DMS53 (cell line): ENCODE measurements at places on chromosomes 5 and 9.

- DNase-seq = no peak
These were observed 56.2 kb upstream of the ZNF622 start for GRCh38 chr5:16521521-16522483.

- DNase-seq = no peak
These were observed 37.0 kb upstream of the RAB3C start for GRCh38 chr5:58545912-58546311.

DNA sequence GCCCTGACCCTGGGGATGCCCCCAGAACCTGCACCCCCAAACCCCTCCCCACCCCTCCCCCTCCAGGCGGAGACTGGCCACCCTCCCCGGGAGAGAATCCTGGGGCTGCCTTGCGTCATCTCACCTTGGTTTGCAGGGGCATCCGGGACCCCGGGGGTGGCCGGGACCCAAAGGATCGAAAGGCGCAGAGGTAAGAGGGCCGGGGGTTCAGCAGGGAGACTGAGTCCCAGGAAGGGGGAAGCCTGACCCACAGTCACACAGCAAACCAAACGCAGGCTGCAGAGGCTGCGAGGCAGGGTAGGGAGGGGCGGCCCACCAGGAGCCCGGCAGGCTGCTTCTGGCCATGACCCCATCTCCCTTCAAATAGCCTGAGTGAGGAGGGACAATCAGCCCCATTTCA is 33.8 kb upstream of the ORM1 start:
- DNase-seq = no peak

DNA sequence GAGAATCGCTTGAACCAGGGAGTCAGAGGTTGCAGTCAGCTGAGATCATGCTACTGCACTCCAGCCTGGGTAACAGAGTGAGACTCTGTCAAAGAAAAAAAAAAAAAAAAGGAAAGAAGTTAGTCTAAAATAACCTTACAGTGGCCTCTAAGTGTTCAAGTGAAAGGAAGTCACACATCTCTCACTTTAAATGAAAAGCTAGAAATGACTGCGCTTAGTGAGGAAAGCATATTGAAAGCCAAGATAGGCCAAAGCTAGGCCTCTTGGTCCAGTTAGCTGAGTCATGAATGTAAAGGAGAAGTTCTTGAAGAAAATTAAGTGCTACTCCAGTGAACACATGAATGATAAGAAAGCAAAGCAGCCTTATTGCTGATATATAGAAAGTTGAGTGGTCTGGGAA is 38.1 kb downstream of the ITGA1 start:
- DNase-seq = no peak

GRCh38 chr9:124205686-124206352 is 51.9 kb upstream of the NEK6 start:
- no peak for DNase-seq

- no peak for DNase-seq
These were observed 175.2 kb downstream of the PAX5 start for GRCh38 chr9:36858805-36859375.

GRCh38 chr9:112193572-112194288 is 18.6 kb upstream of the SUSD1 start:
- no peak for DNase-seq

DNA sequence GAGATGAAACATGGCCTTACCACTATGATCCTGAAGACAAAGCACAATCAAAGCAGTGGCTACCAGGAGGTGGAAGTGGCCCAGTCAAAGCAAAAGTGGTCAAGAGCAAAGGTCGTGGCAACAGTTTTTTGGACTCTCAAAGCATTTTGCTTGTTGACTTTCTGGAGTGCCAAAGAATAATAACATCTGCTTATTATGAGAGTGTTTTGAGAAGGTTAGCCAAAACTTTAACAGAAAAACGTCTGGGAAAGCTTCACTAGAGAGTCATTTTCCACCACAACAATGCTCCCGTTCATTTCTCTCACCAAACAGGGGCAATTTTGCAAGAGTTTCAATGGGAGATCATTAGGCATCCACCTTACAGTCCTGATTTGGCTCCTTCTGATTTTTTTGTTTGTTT is 33.6 kb upstream of the MAMDC2 start:
- DNase-seq = no peak

- DNase-seq = peak; percentile 0
These were observed 431.9 kb downstream of the ANXA1 start for GRCh38 chr9:73583576-73583975.

GRCh38 chr9:130981002-130981755 is 27.8 kb upstream of the LAMC3 start:
- DNase-seq = no peak

DNA sequence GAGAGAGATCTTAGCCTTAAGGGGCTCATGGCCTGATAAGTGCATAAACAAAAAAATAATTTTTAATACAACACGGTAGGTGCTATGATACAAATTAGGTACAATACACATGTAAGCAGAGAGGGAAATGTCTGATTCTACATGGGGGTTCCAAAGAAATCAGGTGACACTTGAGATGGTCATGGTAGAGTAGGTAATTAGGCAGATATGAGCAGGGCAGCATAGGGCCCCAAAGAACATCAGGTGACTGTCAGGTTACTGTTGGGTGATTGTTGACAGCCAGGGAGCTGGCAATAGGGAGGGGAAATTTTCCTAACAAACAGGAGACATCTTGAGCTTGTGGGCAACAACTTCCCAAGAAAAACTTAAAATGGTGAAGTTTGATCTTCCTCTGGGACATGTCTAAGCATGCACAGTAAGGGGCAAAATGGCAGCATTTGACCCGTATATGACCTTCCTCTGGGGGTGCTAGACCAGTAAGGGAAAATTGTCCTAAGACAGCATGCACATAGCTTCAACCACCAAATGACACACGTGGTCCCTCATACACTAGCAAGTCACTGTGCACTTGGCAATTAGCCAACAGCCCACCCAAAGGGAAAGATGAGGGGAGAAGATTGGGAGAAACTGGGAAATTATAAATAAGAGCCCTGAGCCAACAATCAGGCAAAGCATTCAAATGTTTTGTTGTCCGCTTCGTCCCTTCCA is 37.3 kb upstream of the TENT4A start:
- DNase-seq = no peak

- DNase-seq = no peak
These were observed 70.5 kb upstream of the SPTLC1 start for GRCh38 chr9:92185681-92186080.

DNA sequence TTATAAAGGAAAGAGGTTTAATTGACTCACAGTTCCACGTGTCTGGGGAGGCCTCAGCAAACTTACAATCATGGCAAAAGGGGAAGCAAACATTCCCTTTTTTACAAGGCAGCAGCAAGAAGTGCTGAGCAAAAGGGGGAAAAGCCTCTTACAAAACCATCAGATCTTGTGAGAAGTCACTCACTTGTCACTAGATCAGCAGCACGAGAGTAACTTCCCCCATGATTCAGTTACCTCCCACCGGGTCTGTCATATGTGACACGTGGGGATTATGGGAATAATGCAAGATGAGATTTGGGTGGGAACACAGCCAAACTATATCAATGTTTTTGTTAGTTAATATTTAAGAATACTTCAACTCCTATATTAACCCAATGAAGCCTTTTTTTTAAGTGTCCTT is 275.2 kb upstream of the CDH9 start:
- no peak for DNase-seq

GRCh38 chr5:113087976-113088514 is 111.4 kb downstream of the DCP2 start:
- no peak for DNase-seq

DNA sequence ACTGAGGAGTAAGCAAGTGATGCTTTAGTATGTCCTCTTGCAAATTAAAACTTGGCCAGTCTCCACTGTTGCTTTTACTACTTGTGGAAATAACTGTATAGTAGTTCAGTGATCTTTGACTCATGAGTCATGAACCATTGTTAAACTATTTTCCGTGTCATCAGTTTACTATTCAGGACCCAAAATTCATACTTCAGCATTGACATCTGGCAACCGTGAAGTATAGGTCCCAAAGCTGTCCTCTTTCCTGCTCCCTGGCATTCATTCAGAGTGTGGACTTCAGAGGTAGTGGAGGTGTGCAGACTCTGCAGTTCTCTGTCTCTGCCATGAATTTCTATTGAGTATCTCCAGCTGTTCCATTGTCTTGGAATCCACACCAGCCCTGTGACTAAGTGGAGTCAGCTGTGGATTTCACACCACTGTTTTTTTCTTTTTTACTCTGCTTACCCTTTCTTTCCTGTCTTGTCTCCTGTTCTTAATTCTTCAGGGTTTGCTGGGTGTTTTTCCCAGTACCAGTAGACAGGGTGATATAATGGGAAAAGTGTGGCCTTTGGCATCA is 7.5 kb downstream of the TDRD7 start:
- peak; percentile 2 for DNase-seq

DNA sequence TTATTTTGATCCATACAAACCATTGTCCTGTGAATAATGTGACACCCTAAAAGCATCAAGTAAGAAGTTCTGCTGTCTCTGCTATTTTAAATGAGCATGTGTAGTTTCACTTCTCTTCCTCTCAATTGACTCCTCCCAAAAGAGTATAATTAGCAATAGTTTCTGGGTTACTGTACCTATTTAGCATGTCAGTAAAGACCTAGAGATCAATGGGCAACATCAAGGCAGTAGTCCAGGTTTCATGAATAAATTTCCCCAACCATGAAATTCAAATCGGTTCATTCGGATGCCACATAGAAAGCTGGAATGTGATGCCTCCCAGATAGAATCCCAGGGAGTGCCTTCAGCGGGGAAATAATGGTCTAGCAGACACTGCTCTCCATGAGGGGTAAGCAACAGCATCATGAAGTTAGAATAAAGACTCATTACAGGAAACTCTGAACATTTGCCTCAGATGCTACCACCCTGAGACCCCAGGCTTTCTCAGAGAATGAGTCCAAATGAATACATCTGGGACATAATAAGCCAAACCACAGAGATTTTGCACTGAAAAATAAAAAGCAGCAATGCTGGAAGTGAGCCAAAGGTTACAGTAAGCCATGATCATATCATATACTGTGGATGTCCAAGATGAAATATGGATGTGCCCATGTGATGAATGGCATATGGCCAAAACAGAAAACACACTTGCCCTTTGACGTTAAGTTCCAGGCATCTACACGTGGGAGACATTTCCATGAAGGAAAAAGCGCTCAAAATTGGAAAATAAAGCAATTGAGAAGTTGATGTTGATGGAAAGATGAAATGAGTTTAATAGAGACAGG is 1107.0 kb upstream of the SEMA6A start:
- no peak for DNase-seq

GRCh38 chr5:172429201-172429940 is 25.0 kb downstream of the SH3PXD2B start:
- no peak for DNase-seq

DNA sequence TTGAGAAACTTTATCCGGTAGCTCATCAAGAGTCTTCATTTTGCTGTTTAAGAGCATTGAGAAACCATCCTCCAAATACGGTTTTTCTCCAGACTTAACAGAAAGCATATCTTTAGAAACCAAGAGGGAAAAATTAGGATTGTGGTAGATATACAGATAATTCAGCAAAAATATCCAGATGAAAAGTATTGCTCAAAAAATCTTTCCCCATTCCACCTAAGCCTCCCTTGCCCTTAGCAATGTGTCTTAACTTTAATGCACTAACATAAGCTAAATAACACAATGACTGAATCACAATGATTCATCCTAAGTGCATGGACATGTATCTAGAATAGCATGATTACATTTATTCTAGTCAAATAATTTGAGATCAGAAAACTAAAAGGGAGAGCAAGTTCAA is 130.3 kb upstream of the TARS1 start:
- DNase-seq = no peak

GRCh38 chr5:168313596-168314204 is 22.3 kb downstream of the WWC1 start:
- no peak for DNase-seq

DNA sequence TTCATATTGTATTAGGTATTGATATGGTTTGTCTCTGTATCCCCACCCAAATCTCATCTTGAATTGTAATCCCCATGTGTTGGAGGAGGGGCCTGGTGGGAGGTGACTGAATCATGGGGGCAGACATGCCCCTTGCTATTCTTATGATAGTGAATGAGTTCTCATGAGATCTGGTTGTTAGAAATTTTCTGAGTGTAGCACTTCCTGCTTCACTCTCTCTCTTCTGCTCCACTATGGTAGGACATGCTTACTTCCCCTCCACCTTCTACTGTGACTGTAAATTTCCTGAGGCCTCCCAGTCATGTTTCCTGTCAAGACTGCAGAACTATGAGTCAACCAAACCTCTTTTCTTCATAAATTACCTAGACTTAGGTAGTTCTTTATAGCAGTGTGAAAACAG is 187.4 kb upstream of the SLC24A2 start:
- no peak for DNase-seq

GRCh38 chr5:65952259-65952658 is 25.9 kb downstream of the ERBIN start:
- no peak for DNase-seq

- peak; percentile 3 for DNase-seq
These were observed 96.7 kb upstream of the GRHPR start for GRCh38 chr9:37325778-37326177.

- peak; percentile 22 for DNase-seq
These were observed 3.2 kb upstream of the TNC start for GRCh38 chr9:115121181-115121580.

- DNase-seq = no peak
These were observed 454.2 kb upstream of the SGCD start for GRCh38 chr5:155872629-155873220.

DNA sequence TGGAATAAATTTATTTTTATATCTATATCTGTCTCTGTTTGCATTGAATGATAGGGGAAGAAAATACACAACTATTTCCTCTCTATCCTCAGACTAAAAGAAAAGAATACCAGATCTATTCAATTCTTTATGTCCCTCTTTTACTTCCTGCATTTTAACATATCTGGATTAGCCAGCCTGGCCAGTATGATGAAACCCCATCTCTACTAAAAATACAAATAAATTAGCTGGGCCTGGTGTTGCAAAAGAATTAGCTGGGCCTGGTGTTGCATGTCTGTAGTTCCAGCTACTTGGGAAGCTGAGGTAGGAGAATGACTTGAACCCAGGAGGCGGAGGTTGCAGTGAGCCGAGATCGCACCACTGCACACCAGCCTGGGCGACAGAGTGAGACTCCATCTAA is 182.0 kb downstream of the LURAP1L start:
- DNase-seq = no peak

DNA sequence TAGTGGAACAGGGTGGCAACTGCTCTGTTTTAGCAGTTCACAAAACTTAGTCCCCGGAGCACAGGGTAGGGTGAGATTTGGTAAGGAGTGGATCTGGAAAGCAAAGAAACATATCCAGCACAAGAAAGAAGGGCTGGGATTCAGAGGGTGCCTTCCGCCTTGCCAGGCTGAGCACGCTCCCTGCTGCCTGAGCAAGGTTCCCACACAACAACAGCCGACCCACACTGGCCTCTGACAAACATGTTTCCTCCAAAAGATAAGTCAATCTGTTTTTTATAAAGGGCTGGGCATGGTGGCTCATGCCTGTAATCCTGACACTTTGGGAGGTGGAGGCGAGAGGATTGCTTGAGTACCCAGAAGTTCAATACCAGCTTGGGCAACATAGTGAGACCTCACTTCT is 45.8 kb downstream of the RAB3C start:
- no peak for DNase-seq

- DNase-seq = no peak
These were observed 335.3 kb downstream of the DIRAS2 start for GRCh38 chr9:90307167-90307833.
